ENCODE measurements at places on chromosomes 1 and 21.

DNA sequence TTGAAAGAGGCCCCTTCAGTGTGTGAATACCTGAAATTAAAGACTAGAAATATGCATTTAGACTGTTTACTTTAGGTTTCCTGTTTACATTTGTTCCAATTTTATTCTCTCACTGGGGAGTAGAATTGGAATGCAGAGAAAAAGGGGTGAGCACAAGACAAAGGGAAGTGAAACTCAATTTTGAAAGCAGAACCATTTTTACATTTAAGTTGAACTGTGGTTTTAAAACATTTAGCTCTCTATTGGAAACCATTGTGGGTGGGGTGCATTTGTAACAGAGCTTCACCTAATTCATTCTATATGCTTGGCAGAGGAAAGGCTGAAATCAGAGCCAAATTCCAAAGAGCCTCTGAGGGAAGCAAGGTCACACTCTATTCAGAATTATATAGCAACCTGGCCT is 235.3 kb upstream of the C1orf105 start:
- no peak for DNase-seq

- DNase-seq: no peak
Observed at GRCh38 chr1:180141381-180141934, 13.2 kb upstream of the QSOX1 start.

- DNase-seq: no peak
Observed at GRCh38 chr1:26784023-26784871, 3.5 kb upstream of the PIGV start.

GRCh38 chr1:10857687-10858086 is 61.2 kb upstream of the CASZ1 start:
- DNase-seq: no peak

DNA sequence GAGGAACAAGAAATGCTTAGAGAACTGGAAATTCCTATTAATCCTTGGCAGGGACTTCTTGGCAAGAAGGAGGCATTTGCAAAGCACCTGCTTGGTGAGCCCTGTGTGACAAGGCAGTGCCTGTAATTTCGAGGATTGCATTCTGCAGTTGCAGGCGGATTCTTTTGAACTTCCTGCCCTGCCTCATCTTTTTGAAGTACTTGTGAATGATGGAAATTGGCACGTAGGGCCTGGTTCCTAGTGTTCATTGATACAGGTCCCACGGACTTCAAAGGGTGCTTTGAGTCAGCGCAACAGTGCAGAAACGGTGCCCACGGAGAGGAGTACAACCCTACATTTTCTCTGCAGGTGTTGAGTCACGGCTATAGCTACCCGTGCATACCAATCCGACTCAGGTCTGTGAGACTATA is 6.4 kb downstream of the HUNK start:
- DNase-seq: no peak

- DNase-seq: no peak
Observed at GRCh38 chr1:178451529-178451928, 45.2 kb downstream of the CLEC20A start.

GRCh38 chr1:43506233-43506632 is 24.4 kb upstream of the PTPRF start:
- no peak for DNase-seq

- DNase-seq: peak; percentile 6
Observed at GRCh38 chr1:177256153-177257075, 85.7 kb downstream of the BRINP2 start.

DNA sequence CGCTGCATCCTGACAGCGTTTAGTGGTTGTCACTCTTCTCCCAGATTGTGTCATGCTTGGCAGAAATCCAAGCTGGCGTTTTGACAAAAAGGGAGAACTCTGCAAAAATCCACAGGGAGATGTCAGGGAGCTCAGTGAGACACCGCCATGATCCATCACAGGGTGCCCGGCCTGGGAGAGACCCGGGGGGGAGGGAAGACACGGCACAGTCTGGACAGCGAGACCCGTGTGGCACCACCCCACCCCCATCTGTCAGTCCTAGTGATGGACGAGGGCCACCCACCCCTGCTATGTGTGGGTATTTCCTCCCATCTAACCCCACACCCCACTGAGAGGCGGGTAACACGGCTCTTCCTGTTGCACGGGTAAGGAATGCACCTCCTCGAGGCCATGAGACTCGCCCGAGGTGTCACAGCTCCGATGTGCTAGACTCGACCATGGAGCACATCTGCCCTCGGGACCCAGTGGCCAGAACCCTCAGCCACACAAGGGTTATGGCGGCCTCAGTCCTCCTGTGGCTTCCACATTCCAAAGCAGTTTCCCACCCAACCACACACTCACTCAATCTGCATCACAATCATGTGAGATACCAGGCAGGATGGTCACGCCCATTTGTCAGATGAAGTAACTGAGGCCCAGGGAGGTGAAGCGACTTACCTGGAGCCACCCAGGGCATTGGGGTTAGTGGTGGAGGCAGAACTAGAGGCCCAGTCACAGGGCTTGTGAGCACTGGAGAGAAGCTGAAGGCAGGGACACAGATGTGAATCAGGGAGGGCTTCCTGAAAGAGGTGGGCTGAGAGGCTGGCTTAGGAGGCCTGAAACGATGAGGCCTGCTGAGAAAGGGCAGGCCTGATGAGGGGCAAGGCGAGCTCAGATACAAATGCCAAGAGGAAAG is 688.5 kb downstream of the MATN1 start:
- DNase-seq: no peak

DNA sequence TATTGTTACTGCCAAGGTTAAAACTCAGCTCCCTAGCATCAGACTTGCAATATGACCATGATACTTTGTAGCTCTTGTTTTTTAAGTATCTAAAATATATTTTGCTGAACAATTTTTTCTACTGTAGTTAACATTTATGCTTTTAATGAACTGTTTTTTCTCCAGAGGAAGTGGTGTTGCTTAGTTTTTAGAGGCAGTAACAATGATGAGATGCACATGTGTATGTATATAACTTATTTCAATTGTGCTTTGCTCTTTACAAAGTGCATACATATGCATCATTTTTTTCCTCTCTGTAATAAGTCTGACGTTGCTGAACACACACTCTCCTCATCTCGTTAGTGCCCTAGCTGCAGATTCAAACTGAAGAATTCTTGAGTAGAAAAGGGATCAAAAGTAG is 418.8 kb downstream of the ZP4 start:
- no peak for DNase-seq

DNA sequence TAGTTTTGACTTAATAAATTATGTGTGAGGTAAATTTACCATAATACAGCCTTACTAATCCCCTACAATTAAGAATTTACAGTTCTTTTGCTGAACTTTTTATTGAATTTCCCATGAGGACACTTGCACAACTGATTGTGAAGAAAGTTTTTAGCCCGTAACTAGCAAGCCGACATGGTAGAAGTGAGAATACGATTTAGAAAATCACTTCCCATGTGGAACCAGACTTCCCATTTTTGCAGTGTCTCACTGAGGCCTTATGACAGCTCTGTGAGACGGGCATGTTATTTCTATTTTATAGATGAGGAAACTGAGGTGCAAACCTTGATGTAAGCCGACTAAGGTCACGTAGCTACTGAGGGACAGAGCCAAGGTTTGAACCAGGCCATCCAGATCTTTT is 32.5 kb upstream of the LMO4 start:
- DNase-seq: no peak

- DNase-seq: no peak
Observed at GRCh38 chr21:27408826-27409225, 441.9 kb upstream of the ADAMTS5 start.

GRCh38 chr21:43881283-43881682 is 16.3 kb downstream of the AGPAT3 start:
- no peak for DNase-seq

DNA sequence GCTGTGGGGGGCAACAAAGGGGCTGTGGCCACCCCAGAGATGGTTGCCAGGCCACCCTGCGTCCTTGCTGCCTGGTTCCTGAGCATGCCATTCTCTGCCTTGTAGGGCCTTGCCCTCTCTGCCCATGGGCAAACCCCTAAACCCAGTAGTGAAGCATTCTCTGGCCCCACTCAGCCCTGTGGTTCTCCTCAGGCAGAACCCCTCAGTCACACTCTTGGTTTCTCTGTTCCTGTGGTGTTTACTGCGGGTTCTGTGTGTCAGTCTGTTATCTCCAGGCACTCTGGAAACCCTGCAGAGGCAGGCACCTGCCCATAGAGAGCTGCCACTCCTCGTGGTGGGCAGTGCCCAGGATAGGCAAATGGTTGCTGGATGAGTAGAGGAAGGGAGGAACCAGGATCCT is 41.1 kb upstream of the IL19 start:
- DNase-seq: no peak

DNA sequence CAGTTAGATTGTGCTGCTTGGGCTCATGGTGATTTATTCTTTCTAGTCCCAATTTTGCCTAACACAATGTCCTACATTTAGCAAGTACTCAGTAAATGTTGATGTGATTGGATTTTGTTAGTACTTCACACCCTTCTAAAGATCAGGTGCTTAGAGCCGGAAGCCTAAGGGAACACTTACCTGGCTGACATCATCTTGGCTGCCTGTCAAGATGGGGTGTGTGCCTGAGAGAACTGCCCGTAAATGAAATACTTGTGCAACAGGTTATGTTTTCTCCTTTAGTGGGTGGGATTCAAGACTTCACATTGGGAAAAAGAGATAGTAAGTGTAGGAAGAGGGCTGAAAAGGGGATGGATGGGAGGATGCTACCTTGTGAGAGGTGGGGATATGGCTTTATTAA is 75.5 kb upstream of the MACF1 start:
- DNase-seq: no peak

DNA sequence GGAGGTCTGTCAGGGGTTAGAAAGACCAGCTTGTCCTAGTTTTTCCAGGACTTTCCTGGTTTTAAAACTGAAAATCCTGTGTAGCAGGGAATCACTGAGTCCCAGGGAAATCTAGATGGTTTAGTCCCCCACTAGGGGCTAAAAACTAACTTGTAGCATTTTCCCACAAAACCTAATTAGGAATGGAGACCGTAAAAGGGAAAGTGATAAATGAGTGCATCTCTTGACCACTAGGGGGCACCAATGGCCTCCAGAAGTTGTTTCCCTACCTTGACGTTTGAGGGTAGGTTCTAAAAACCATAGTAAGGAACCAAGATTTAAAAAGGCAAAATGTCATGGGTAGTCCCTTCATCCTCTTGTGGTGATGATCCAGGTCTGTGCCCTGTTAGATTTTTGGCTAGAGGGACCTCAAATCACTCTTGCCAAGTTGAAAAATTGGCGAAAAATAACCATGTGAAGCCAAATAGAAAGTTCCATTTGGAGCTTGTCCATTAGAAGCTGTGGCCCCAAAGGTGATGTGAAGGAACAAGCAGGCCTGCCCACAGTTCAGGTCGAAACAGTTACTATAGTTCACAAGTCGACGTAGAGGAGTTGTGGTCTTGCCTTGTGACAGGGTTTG is 24.5 kb downstream of the CLIC6 start:
- DNase-seq: peak; percentile 38

DNA sequence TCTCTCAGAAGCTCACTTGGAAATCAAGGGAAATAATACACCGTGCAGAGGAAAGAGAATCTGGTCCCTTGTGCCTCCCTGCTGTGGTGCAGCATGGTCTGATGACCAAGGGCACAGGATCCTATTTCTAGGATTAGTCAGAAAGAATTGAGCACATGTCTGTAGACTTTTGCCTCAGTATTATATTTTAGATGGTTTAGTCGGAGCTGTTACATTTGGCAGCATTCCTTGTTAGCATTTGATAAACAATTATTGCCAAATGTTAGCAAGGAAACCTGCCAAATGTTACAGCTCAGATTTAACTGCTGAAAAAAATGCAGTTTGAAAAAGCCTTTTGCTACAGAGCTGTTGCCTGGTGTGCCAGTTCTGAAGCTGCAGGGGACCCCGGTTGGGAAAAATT is 183.5 kb upstream of the DPYD start:
- DNase-seq: no peak

DNA sequence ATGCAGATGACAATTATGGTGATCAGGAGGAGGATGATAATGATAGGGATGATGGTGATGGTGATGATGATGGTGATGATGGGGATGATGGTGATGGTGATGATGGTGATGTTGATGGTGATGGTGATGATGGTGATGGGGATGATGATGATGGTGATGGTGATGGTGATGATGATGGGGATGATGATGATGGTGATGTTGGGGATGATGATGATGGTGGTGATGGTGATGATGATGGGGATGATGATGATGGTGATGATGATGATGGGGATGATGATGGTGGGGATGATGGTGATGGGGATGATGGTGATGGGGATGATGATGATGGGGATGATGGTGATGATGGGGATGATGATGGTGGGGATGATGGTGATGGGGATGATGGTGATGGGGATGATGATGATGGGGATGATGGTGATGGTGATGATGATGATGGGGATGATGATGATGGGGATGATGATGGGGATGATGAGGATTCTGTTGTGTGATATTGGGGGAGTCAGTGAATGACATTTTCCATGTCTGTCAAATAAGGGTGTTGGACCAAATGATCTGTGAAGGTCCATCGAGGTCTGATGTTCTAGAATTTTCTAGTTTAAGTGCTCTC is 65.6 kb upstream of the RPL11 start:
- no peak for DNase-seq

DNA sequence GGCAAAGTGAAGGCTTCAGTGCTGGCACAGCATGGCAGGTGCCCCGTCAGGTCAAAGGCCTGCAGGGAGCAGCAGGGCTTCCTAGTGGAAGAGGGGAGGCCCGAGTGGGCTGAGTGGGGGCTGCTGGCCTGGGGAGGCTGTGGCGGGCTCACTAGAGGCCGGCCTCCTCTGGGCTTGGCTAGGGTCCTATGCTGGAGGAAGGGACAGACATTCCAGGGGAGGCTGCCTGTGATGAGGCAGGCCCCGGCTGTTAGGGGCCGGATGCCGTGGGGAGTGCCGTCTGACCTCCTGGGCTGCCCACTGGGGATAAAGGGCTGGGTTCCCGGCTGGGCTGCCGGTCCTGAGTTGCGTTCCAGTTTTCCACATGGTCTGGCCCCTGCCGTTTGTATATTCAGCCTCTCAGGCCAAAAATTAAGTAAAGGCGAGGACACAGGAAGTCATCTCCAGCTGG is 21.1 kb downstream of the PRXL2B start:
- no peak for DNase-seq

DNA sequence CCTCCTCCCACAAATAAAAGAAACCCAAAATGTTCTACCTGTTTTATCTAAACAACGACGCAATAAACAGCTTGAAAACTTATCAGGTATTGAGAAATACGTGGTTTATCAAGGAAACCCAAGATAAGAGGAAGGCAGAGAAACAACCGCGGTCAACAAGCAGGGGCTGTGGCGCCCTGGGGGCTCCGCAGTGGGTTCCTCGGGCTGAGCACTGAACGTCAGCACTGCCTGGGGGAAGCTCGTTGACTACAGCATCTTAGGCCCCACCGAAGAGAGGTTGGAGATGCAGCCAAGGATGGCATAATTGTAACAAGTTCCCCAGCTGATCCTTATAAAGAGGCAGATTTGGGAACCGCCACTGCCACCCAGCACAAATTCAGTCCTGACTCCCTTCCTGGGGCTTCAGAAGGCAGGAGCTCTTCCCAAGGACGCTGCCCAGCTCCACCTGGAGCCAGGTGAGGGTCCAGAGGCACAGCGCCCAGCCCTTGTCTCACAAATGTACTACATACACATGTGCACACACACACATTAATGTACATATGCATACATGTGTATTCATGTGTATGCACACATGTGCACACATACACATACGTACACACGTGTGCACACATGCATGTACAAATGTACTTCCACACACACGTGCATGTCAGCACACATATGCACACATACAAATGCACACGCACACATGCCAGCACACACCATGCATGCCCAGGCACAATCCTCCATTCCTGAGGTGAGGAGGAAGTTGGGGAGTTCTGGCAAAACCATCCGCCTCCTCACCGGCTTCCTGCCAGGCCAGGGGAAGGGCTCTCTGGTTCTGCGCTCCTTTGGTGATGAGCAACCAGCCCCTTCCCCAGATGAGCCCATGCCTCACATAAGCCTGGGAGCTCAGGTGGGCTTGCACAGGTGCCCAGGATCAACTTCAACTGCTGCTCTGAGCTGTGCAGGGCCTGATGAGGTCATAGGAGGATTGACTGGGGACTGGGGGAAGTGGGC is 251.1 kb downstream of the NPHP4 start:
- DNase-seq: no peak
